Omental fat pad (tissue), 4 donors: ENCODE measurements at places on chromosomes 6 and 20. TPM values are rescaled to one million over a fixed set of nuclear protein-coding genes. Genes with fewer than 3 reads are reported as not detected.

DNA sequence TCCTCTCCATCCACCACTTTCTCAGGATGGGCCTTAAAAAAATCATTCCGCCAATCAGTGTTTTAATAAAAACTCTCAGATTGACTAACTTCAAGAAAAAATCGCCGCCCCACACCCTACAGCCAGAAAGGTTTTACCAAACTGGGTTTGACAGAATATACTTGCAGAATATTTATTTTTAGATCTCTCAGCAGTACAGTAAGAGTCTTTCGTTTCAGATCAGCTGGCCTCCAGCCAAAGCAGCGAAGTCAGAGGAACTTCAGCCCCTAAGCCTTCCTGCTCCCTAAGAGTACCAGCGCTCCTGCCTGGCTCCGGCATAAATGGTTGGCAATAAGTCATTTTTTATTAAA, 24.7 kb downstream of the TBC1D7 start:
- peak; percentile 76 for DNase-seq

- no peak for DNase-seq
These were observed 9.2 kb downstream of the NRN1 start for GRCh38 chr6:5997420-5997987.

GRCh38 chr6:1486387-1486786, 97.0 kb downstream of the FOXF2 start:
- no peak for DNase-seq

- DNase-seq = no peak
These were observed 11.8 kb downstream of the TLDC2 start for GRCh38 chr20:36887752-36888090.

DNA sequence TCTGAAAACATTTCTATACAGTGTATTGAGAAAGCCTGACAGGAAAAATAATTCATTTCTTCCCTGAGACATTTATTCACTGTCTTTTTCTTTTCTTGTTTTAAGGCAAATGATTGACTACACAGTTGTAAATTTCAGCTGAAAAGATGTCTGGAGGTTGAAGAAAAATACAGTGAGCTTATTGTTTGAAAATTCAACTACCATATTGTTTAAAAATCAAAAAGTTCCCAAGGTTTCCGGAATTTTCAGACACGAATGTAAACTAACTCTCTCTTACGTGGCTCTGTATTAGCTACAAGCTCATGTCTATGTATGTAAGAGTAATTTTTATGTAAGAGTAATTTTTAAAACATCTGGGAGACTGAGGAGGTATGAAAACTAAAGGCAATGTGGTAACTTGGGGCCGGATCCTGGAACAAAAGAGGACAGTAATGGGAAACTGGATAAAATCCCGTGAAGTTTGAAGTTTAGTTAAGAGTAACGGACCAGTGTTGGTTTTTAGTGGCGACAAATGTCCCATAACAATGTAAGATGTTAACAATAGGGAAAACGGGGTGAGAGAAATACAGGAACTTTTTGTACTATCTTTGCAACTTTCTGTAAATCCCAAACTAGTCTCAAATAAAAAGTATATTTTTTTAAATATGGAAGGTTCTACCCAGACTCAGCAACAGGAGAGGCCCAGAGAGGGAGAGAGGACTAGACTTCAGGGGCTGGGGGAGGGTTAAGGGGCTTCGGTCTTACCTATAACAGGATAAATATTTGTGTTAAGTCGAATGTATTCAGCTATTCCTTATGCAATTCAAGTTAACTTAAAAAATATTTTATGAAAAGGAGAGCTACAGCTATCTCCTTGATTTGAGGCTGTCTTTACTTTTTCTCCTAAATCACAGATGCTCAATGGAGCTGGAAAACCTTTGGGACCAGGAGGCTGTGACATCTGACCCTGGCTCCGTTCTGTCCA, 1.3 kb downstream of the PTGIS start:
- DNase-seq = no peak

GRCh38 chr6:22970004-22970403, 400.6 kb downstream of the HDGFL1 start:
- no peak for DNase-seq

- no peak for DNase-seq
These were observed 117.5 kb upstream of the C6orf118 start for GRCh38 chr6:165426892-165427291.

DNA sequence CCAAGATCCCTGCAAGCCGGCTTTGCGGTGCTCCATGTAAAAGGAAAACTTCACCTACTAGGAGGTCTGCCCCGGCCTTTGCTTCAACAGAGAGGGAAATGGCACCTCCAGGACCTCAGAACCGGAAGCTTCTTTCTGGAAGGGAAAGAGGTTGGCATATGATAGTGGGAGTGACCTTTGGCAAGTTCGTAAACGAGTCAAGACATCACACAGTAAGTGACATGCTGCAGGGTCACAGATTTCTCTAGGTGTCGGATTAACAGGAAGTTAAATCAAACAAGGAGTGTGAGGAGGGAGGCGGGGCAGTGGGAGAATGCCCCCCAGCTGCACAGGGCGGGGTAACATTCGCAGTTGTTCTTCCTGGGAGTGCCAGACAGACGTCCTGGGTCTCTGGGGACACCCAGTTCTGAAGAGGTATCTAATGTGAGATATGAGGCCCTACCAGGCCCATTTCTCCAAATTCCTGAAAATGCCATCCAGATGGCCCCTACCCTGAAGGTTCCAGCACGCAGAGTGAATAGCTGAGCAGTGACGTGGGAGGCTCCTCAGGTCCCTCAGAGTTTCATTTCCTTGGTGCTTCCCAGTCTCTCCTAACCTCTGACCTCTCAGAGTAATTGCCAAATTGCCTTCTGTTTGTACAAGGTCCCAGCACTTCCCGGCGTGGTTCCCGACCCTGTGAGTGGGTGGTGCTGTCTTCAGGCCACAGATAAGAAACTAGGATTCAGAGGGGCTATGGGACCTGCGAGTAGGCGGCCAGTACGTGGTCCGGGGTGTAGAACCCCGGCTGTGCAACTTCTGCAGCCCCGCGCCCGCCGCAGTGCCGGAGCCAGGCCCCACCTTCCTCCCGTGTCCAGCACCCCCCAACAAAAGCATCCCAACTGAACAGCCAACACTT, 1.9 kb downstream of the RRBP1 start:
- no peak for DNase-seq

DNA sequence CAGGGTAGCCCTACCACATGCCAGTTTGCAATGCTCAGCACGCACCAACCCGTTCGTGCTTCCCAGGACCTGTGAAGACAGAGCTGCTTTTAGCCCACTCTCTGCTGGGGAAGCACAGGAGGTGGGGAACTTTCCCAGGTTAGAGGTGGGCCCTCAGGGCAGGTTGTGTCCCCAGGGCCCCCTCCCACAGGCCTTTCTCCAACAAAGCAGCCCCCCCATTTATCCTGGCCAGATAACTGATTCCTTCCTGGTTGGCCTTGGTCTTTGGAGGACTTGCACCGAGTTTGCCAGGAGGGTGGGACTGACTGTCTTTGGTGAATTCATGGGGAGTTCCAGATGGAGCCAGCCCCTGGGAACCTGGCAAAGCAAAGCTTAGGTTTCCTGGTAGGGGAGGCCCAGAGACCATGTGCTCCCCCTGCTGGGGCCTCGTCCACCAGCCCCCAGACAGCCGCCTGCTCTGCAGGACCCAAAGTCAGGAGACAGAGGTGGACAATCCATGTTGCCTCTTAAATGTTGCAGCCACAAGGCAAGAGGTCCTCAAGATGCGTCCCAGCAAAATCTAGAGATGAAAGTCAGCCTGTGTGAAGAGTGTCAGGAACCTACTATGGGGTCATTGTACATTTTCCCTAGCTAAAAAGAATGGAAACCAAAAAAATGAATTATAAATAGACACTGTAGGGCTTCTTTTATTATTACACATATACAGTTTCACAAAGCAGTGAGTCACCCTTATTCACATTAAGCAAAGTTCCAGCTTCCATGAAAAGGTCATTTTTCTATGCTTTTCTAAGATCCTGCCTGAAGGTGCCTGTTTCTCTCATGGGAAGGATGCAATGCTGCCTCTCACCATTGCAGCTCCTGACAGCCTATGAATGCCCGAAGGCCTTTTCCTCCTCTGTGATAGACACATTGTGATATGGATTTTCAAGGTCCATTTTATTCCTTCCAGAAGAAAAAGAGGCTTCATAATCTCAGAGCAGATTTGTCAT, 497.8 kb downstream of the PREX1 start:
- DNase-seq = no peak

DNA sequence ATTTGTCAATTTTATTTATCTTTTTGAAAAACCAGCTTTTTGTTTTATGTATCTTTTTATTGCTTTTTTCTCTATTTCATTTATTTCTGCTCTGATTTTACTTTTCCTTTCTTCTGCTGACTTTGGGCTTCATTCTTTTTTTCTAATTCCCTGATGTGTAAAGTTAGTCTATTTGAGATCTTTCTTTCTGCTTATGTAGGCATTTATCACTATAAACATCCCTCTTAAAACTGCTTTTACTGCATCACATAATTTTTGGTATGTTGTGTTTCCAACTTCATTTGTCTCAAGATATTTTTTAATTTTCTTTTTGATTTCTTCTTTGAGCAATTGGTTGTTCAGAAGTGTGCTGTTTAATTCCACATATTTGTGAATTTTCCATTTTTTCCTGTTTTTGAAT, 174.8 kb downstream of the SLC24A3 start:
- no peak for DNase-seq

DNA sequence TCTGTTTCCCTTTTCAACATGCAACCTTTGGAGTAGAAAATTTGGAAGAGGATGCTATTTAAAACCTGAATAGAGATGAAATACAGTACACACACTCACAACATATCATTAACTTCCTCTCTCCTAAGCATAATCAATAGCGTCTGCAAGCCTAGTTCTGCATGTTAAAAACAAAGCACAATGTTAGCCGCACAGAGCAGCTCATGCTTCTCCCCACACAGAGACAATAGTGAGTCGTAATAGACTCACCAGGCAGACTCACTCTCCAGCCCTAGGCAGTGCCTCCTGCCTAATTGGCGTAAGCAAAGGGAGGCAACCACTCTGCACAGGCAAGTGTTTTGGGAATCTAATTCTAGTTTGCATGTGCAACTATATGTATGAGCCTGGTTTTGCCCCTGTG, 45.8 kb upstream of the ARID1B start:
- DNase-seq = no peak

GRCh38 chr6:125031385-125031784, 69.1 kb downstream of the RNF217 start:
- no peak for DNase-seq

GRCh38 chr20:50470264-50470858, 39.8 kb upstream of the PTPN1 start:
- no peak for DNase-seq

DNA sequence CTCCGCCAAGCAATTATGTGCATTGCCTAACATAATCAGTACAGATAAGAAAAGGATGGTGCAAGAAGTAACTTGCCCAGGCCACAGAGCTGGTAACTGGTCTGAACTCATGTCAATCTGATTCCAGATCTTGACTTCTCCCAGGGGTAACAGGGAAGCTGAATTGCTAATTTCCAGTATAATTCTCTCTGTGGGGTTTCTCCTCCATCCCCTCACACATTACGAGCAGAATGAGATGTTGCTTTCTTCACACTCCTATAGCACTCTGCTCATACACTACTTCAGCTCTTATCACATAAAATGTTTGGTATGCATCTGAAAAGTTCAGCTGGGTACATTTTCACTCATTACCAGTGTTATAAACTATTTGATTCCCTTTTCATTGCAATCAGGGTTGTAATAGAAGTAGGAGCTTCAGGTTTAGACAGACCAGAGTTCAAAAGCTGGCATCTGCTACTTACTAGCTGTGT, 24.0 kb upstream of the LRRC1 start:
- DNase-seq = no peak

- no peak for DNase-seq
These were observed 175.5 kb upstream of the FOXQ1 start for GRCh38 chr6:1136415-1136774.

- no peak for DNase-seq
These were observed 16.2 kb upstream of the CHRNA4 start for GRCh38 chr20:63377256-63377941.

GRCh38 chr6:44332585-44332984, 9.9 kb upstream of the SPATS1 start:
- no peak for DNase-seq

DNA sequence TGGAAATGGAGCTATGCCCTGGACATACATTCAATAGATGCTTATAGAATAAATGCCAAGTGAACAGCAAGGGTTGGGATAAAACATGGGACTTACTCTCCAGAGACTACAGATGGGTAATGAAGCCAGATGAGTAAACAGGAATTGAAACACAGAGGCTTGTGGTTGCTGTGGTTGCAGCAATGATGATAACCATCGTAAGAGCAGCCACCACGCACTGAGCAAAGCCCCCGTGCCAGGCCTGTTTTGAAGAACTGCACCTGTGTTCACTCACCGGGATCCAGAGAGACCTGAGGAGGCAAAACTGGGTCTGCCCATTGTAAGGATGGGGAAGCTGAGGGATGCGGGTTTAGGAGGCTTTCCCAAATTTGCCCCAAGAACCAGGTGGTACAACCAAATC, 431.1 kb upstream of the CDH4 start:
- no peak for DNase-seq

- no peak for DNase-seq
These were observed 25.4 kb upstream of the EXOC2 start for GRCh38 chr6:718345-718744.

GRCh38 chr6:5416250-5416649, 154.9 kb downstream of the FARS2 start:
- no peak for DNase-seq

- no peak for DNase-seq
These were observed 12.2 kb upstream of the SHLD1 start for GRCh38 chr20:5737966-5738365.

DNA sequence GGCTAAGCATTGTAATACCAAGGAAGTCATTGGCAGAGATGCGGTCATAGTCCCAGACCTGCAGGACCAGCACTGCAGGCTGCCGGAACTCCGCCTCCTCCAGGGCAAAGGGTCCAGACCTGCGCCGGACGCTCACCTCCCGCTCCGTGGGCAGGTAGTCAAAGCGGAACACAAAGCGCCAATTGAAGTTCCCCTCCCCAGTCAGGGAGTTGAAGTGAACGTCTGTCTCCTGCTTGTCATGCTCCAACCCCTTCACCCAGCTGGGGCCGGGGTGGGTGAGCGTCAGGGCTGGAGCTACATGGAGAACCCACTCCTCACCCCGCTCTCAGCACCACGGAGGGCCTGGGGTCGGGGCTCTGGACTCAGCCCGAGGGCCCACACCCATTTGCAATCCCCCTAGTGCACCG, 18.2 kb downstream of the ERGIC3 start:
- no peak for DNase-seq

GRCh38 chr6:78917788-78918187, 50.4 kb downstream of the IRAK1BP1 start:
- DNase-seq = no peak

HTR1E gene
- not detected for total RNA-seq

PNLDC1 gene
- total RNA-seq = not detected

SLC17A2 gene
- not detected for total RNA-seq

C6orf58 gene
- not detected for total RNA-seq

TCF19 gene
- 2.1 TPM for total RNA-seq

IRAK1BP1 gene
- 3.9 TPM for total RNA-seq

ARMH2 gene
- not detected for total RNA-seq

TINAG gene
- not detected for total RNA-seq

CRNKL1 gene
- 13.9 TPM for total RNA-seq

CTCFL gene
- total RNA-seq = not detected

BCKDHB gene
- total RNA-seq = 8.9 TPM

TFAP2A gene
- not detected for total RNA-seq

BLTP3A gene
- total RNA-seq = 16.0 TPM

DNAAF9 gene
- total RNA-seq = 18.5 TPM
